ENCODE measurements at places on chromosomes 3 and 15.

GRCh38 chr3:182989566-182989965 is 9.2 kb upstream of the DCUN1D1 start:
- no peak for DNase-seq

DNA sequence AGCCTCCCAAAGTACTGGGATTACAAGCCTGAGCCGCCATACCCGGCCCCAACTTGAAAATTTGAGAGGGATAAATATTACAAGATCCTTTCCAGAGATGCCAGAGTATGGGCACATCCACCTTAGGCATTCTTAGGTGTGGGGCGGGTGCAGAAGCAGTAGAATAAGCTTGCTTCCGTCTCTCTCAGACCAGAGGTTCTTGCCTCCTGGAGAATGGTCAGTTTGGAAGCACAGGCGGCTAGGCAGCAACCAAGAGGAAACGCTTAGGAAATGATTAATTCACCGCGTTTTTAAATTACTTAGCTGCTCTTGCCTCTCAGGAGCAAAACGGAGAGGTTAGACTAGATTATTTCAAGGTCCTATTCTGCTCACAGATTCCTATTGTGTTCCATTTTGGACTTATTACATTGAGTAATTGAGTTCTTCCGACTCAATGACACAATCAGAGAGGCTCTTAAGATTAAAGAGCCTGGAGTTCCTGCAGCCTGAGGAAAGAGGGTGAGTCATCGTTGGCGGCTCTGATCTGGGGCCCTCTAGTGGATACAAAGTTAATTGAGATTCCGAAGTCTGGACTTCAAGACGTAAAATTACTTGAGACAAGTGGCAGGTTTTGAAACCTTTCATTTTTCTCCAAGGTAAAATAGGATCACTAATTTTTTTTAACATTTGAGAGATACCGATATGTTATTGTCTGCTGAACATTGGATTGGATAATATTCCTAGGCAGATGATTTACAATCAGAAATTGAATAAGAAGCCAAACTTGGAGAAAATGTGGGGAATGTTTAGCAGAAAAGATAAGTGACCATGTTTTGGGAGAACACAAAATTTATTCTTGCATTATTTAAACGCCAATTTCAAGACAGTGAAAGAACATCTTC is 5.8 kb upstream of the TOPAZ1 start:
- peak; percentile 15 for DNase-seq

GRCh38 chr3:49199239-49199899 is 28.0 kb downstream of the KLHDC8B start:
- DNase-seq, result no peak

- DNase-seq, result no peak
Measured at GRCh38 chr3:66738625-66739365, 238.0 kb upstream of the LRIG1 start.

GRCh38 chr3:169227911-169228310 is 435.6 kb downstream of the MECOM start:
- no peak for DNase-seq

- DNase-seq, result no peak
Measured at GRCh38 chr3:31077021-31077601, 182.7 kb upstream of the GADL1 start.

DNA sequence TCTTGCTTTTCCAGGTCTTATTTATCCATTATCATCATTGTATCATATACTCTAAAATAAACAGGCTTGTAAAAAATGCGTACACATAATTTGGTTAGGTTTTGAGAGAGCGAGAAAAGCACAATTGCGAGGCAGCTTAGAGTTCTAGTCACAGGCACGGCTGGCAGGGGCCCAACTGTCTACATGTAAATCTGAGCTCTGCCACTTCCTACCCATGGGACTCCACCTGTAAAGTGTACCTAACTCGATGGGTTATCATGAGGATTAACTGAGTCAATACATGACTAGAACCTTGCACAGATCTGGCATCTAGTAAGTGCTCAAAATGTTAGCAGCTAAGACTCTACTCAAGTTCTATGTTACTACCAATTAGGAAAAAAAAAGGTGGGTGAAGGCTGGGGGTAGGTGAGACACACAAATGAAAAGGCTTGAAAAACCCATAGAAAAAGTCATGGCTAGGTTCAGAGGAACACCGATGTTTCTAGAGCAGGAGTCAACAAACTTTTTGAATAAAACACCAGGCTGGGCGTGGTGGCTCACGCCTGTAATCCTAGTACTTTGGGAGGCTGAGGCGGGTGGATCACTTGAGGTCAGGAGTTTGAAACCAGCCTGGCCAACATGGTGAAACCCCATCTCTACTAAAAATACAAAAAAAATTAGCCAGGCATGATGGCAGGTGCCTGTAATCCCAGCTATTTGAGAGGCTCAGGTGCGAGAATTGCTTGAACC is 36.2 kb downstream of the GLB1 start:
- peak; percentile 61 for DNase-seq

DNA sequence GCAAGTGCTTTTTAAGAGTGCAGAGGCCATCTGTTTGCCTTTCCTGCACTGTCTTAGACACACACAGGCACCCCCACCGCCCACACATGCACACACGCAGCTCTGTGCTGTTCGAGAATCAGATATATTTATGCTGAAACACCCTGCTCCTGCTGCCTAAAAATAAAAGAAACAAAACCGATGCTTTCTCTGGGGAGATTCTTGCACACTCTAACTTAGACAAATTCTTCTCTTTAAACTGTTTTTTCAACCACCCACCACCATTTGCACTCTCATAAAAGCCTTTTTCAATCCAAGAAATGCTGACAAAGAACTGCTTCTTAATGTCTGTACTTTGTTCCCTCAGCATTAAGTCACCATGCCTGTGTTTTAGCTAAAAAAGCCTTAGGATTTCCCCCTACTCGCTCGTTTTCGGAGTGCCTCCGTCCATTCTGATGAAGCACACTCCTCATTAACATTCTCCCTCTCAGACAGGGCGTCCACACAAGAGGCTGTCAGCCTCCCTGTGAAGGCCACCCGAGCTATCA is 26.2 kb downstream of the SLC12A8 start:
- DNase-seq, result no peak

- DNase-seq, result no peak
Measured at GRCh38 chr3:55968331-55968730, 481.2 kb upstream of the WNT5A start.

- DNase-seq, result no peak
Measured at GRCh38 chr15:69081310-69082004, 67.0 kb downstream of the NOX5 start.

DNA sequence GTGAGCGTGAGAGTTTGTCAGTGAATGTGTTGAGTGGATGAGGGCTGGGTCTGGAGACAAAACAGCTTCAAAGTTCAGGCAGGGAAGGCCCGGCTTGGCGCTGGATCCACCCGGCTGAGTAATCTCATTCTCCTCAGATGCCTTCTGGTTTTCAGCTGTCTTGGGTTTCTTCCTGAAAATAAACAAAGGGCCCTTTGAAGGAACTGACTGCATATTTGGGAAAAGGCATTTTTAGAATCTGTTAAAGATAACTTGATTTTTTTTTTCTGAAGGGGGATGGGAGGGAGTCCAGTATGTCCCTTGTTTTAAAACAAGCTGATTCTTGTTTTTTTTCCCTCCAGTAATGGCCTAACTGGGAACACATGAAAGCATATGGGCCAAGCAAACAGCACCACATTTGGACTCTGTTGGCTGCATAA is 86.4 kb downstream of the TIGIT start:
- DNase-seq, result no peak

DNA sequence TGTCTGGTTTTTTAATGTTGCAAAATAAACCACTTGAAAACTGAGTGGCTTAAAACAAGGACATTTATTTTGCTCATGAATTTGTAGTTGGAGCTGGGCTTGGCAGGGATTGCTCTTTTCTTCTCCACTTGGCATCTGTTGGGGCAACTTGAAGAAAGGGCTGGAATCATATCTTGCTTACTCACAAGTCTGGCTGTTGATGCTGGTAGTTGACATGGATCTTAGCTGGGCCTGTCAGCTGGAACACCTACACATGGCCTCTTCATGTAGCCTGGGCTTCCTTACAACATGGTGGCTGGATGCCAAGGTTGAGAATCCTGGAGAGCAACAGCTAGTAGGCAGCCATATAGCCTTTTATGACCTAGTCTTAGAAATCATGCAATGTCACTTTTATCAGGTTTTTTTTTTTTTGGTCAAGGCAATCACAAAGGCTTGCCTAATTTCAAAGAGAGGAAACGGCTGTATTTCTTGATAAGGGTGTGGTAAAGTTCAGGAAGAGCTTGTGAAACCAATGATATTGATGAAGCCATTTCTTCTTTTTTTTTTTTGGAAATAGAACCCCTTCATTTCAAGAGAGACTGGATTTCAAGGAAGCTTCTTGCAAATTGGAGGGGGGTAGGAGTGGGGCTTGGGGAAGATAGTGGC is 262.1 kb downstream of the IL20RB start:
- no peak for DNase-seq

DNA sequence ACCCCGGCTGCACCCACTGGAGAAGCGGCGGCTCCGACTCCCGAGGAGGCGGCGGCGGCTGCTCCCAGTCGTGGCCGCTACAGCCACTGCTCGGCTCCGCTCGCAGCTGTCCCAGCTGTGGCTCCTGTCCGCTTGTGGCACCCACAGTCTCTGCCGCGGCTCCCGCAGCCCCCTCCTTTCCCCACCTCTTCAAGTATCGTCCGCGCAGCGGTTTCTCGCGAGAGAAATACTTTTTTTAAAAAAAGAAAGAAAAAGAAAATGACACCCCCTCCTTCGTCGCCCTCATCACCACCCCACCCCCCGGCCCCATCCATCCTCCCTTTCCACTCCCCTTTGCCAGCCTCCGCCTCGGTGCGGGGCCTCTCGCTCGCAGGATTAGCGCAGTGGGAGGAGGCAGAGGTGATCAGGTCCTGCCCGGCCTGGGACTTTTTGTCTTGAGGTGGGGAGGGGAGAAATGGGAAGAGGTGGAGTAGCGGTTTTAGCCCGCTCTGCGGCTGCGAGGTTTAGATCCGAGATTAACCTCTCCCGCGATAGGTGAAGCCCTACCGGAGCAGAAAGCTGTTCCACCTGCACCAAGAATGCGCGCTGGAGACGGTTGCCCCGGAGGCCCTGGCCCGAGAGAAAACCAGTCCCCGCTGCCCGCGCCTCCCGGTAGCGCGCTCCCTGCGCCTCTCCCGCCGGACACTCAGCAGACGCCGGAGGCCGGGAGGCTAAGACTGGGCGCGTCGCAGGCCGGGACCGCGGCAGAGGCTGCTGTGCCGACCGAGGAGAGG is at the start of gene FBN1:
FBN1 (minus strand) TSS at position 152 of the 773 bp plus-strand sequence. CDS start 940 bp downstream, outside the sequence.
- DNase-seq, result no peak

- DNase-seq, result no peak
Measured at GRCh38 chr15:88482263-88482662, 14.8 kb downstream of the MRPS11 start.

- DNase-seq, result no peak
Measured at GRCh38 chr3:133578548-133579191, 5.2 kb downstream of the CDV3 start.

DNA sequence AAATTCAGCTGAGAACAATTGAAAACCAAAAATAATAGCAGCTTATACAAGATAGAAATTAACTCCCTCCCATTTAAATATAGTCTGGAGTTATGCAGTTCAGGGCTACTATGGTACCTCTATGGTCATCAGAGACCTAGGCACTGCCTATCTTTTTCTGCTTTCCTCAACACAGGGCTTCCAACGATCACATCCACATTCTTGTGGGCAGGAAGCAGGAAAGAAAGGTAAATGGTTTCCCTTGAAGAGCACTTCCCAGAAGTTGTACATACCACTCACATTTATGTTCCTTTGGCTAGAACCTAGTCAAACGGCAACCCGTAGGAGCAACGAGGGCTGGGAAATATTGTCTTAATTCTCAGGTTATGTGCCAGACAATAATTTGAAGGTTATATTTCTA is 197.7 kb upstream of the PRICKLE2 start:
- DNase-seq, result no peak

- DNase-seq, result no peak
Measured at GRCh38 chr15:80660119-80660518, 35.0 kb upstream of the ABHD17C start.

Measured in activated effector memory CD4-positive, alpha-beta T cell treated with Interleukin-2 at 50 U/mL for 16 hours (primary cell).